ENCODE measurements at places on chromosomes 16 and 17.

GRCh38 chr17:4072487-4073157, 70.2 kb downstream of the ZZEF1 start:
- DNase-seq, result no peak

- no peak for DNase-seq
Observed at GRCh38 chr17:15882058-15882720, 62.7 kb upstream of the ADORA2B start.

DNA sequence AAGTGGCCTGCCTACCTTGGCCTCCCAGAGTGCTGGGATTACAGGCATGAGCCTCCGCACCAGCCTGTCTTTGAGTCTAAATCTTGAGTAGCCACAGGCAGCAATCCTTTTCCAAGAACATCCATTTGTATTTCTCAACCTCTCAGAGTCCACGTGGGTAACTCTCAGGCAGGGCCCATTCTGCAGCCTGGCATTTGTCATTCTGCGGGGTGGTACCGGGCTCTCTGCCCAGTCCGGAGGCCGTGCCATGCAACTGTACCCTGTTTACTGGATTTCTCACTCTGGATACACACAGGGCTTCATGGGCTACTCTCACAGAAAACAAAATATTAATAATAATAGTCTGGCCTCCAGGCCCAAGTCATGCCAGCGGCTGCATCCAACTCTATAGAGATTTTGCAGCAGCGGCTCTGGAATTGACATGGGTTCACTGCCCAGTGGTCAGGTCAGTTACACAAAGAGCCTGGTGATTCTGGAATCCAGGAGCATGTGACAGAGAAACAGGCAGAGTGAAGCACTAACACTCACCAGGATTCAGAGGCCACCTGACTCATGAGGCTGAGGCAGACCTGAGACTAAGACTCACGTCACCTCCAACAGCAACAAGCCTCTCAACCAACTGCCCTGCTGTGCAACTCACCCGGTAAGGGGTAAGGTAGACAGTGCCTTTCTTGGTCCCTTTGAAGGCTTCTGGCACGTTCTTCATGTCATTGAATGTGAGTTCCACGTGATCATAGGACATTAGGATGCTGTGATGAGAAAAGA, 4.0 kb downstream of the WBP2 start:
- no peak for DNase-seq

- no peak for DNase-seq
Observed at GRCh38 chr16:53949715-53950410, 245.9 kb downstream of the FTO start.

DNA sequence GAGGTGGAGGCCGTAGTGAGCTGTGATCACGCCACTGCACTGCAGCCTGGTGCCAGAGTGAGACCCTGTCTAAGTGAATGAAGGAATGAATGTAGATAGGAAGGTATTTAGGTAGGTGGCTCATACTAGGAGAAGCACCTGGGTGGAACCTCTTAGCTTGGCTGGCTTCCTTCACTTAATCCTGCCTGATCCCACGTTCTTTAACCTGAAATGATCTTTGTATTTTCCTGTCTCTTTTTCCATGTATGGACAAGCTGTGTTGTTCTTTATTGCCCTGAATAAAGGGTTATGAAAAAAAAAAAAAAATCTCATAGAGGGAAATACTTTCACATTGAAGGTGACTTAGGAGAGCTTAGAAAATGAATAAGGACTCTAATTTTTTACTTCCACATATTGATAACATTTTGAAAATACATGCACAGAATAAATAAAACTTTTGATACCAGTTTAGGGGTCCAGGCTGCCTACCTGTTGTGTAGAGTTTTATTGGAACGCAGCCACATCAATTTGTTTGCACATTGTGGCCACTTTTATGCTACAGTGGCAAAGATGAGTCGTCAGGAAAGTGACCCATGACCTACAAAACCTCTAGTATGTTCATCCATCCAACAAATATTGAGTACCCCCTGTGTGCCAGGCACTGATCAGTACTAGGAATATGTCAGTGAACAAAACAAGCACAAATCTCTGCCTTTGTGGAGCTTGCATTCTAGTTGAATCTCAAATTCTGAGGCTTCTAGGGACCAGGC, 44.6 kb downstream of the VPS35L start:
- DNase-seq, result no peak

DNA sequence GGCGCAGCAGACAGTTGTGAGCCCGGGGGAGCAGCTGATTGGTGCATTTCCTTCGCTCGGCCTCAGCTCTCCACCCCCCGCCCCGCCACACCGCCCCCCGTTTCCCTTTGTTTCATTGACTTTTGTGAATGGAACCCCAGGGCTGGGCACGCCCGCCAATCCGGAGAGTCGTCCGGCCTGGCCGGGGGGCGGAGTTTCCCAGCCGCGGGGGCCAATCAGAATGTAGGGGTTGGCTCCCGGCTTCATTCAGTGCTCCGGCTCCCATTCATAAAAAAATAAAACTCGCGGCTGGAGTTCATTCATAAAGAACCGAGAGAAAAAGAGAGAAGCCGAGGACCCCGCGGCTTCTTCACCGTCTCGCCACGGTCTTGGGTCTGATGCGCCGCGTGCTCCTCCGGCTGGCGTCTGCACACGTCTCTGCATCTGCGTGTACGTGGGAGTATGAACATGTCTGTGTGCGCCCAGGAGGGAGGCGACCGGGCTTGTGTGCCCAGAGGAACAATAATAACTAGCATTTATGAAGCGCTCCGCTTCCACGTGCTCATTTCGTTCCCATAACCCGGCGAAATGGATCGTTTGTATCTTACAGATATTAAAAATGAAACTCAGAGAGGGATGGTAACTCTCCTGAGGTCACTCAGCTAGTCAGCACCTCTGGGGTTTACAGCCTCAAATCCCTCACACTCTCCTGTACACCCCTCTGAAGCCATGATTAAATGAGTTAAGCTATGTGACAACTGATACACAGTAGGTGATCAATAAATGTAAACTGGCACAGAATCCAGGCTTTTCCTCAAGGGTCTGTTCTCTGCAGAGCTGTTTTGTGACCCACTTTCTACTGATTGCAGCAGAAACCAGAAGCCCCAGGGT, at the start of gene ETV4:
Gene ETV4 (minus strand): TSS at position 22 of the 870 bp plus-strand sequence. CDS start 723 bp downstream, outside the sequence.
- peak; percentile 65 for DNase-seq

- DNase-seq, result no peak
Observed at GRCh38 chr16:15885560-15886001, 2.8 kb downstream of the CEP20 start.

DNA sequence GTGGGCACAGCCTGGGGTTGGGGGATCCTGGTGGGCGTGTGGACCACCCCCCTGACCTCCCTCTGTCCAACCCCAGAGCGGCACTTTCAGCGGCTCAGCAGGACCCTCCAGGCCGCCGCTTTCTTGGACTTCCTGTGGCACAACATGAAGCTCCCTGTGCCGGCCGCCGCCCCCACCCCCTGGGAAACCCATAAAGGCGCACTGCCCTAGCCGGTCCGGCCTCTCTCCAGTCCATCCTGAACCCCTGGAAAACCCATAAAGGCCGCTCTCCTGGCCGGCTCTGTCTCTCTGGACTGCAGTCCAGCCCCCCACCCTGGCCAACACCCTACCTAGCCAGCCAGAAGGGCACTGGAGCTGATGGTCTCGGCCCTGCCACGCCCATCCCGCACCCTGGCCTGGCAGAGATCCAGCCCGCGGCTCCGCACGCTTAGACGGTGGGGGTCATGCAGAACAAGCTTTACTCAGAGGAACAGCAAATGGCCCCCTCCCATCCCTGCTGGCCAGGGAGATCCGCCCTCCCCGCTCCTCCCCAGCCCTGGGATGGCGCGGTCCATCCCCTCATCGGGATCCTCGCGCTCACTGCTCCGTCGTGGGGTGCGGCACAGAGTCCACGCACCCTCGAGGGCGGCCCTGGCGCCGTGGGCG, 2.7 kb downstream of the NOXO1 start:
- no peak for DNase-seq

GRCh38 chr17:55770196-55770870, 19.5 kb downstream of the PCTP start:
- no peak for DNase-seq

- peak; percentile 56 for DNase-seq
Observed at GRCh38 chr16:81444448-81445121, at the start of gene CMIP. Gene CMIP (plus strand): TSS chr16:81444808.

- no peak for DNase-seq
Observed at GRCh38 chr16:75377729-75378386, 55.4 kb downstream of the CFDP1 start.

Data from activated naive CD4-positive, alpha-beta T cell (primary cell).